ENCODE measurements at places on chromosomes 12 and 14.
A peak's percentile ranks its signal among the peaks of the same experiment; 100 is the strongest.

- DNase-seq = no peak
Measured at GRCh38 chr12:32379667-32380066, 19.7 kb upstream of the FGD4 start.

DNA sequence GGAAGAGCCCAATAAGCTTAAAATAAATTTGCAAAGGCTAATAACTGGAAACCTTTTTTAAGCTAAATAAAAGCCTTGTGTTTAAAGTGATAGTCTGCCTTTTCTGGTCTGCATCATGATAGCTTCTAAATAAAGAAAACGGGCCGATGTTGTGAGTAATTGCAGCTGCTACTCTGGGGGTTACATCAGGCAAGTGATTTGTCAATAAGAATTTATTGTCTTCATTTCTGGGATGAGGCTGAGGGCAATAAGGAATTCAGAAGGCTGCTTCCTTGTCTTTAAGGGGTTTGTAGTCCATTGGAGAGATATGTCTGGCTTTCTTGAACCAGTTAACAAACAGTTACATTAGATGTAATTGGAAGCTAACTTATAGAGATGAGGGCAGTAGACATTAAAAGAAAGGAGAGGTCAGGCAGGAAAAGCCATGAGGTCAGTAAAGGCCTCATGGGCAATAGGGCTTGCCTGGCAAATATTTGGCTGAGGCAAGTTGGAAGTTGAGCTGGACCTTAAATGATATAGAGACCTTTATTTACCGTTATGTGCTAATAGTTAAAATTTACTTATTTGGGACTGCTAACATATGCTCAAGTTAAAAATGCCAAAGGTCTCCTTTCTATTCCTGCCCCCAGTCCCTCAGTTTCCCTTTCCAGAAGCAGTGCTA lies 85.0 kb downstream of the CRADD start:
- DNase-seq = no peak

DNA sequence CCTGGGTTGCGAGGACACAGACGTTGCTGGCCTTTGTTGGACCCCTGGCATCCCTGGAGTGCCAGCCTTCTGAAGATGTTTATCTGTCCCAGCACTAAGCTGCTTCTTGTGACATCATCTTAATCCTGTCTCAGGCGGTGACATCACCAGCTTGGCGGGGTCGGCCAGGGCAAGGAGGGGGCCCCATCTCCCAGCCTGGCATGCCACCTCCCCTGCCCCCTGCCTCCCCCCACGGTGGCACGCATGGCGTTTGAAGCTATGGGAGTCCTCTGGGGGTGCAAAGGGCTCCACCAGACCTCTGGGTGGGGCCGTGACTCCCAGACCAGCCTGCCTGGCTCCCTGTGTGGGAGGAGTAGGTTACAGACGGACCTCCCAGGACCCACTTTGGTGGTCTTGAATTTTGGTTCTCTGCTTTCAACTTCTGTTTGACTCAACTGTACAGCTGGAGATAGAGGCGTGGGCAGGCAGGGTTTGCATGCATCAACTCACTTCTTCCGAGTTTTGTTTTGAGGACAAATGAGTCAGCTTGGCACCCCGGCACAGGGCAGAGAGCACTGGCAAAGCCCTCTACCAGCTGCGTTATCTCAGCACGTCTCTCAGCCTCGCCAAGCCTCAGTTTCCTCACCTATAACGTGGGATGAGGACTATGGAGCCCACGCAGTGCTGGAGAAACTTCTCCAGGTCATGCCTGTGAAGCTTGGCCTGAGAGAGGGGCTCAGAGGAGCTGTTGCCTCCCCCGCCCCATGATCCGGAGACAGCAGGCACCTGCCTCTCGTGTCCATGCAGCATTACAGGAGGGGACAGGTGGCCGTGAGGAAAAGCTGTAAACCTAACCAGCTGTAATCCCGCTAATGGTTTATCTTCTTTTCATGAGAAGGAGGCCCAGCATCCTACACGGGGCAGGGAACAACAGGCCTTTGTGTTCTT lies 38.8 kb upstream of the EML1 start:
- no peak for DNase-seq

GRCh38 chr12:109743076-109743910 lies 29.7 kb downstream of the FAM222A start:
- DNase-seq = no peak

- DNase-seq = peak; percentile 18
Measured at GRCh38 chr12:108773798-108774788, 42.8 kb upstream of the CORO1C start.
